ENCODE measurements at places on chromosomes 11 and 22.

DNA sequence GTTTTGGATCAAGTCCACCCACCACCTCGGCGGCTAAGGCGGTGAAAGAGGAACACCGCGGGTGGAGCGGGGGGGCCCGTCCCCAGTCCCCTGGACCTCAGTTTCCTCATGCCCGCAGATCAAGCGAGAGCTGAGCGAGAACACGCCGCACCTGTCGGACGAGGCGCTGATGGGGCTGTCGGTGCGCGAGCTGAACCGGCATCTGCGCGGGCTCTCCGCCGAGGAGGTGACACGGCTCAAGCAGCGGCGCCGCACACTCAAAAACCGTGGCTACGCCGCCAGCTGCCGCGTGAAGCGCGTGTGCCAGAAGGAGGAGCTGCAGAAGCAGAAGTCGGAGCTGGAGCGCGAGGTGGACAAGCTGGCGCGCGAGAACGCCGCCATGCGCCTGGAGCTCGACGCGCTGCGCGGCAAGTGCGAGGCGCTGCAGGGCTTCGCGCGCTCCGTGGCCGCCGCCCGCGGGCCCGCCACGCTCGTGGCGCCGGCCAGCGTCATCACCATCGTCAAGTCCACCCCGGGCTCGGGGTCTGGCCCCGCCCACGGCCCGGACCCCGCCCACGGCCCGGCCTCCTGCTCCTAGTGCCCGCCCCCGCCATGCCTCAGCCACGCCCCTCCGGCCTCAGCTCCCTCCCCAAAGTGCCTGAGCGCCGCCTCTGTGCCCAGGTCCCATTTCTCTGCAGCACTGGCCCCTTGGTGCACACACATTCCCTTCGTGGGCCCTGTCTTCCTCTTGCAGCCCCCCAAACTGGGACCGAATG is 12.7 kb downstream of the MAFF start:
- peak; percentile 75 for DNase-seq

DNA sequence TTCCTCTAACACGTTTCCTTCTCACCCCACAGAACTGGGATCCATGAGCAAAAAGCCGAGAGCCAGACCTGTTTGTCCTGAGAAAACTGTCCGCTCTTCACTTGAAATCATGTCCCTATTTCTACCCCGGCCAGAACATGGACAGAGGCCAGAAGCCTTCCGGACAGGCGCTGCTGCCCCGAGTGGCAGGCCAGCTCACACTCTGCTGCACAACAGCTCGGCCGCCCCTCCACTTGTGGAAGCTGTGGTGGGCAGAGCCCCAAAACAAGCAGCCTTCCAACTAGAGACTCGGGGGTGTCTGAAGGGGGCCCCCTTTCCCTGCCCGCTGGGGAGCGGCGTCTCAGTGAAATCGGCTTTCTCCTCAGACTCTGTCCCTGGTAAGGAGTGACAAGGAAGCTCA is 24.0 kb downstream of the CD5 start:
- DNase-seq = no peak

DNA sequence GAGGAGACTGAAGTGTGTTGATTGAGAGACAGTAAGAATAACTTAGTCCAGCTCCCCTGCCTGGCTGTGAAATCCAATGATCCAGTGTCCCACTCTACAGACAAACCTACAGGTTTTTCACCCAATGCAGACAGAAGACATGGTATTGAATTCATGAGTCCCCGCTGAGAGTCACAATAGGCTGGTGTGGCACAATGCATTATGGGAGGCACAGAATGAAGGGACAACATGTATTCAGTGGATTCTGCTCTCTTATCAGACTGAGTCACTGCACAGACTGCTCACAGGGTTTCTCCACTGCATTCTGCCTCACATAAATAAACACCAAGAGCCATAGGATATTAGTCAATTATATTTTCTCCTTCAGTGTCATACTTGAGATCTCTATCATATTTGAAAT is 55.2 kb upstream of the TOP3B start:
- DNase-seq = no peak

DNA sequence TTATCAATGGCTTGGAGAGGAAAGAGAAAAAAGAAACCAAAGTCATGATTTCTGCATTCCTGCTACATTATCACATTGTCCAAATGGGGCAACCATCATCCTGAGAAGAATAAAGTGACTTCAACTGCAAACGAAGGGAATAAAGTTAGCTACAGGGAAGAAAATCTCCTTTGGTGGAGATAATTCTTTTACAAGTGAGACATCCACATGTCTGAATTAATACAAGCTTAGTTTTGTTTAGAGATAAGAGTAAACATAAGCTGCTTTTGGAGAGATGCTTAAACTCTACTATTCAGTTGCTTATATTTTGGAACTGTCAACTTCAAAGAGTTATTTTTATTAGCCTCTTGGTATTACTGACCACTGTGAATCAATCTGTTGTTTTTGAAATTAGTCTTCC is at the start of gene OR52L1:
TSS of gene OR52L1 (minus strand) at position 101 of the 400 bp plus-strand sequence. CDS start at position 46, 55 bp downstream.
- DNase-seq = no peak

GRCh38 chr11:28343304-28344233 is 235.4 kb downstream of the METTL15 start:
- DNase-seq = no peak

GRCh38 chr11:23865341-23865975 is 631.4 kb upstream of the LUZP2 start:
- no peak for DNase-seq

DNA sequence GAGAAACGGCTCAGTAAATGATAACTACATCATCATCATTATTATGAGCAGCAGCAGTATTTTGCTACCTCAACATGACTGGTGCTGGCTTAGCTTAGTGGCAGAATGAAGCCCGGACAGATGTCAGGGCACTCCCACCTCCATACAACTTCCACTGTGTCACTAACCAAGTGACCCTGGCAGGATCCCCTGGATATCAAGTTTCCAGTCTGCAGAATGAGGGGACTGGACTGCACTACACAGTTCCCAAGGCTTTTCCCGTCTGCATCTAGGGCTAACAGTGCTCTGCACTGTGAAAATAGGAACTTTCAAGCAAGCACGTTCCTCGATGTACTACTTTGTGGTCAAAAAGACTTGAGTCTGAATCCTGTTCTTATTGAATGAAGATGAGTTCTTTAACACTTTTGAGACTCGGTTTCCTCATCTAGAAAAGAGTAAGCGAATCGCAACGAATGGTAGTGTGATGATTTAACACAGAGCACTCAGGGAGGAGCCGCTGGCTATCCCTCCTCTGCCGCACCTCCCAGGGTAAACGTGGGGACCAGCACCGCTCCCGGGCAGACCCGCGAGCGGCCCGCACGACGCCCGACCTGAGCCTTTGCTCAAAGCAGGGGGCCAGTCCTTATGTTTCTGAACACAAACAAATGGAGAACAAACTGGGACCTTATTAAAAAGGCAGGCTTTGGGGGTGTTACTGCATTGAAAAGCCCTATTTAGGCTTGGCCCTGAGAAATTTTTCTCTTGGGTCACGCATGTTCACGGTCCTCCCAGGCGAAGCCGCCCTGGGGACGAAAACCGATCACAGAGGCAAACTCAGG is 910 bp downstream of the CLTCL1 start:
- peak; percentile 14 for DNase-seq

DNA sequence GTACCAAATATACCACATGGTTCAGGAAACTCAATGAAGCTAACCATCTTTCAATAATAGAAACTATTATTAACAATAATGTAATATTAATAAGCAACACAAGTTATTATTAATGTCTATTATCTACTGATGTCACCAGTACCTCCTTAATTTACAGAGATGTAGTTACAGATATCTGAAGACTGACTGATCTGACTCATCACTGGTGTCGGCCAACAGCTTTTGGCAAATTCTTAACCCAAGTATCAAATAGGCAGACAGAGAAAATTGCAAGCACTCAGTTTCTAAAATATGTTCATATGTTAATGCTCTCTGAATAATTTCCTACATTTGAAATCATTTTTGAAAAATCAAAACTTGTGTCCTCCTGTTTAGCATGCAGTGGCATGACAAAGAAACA is 100.4 kb upstream of the DDI1 start:
- DNase-seq = no peak

DNA sequence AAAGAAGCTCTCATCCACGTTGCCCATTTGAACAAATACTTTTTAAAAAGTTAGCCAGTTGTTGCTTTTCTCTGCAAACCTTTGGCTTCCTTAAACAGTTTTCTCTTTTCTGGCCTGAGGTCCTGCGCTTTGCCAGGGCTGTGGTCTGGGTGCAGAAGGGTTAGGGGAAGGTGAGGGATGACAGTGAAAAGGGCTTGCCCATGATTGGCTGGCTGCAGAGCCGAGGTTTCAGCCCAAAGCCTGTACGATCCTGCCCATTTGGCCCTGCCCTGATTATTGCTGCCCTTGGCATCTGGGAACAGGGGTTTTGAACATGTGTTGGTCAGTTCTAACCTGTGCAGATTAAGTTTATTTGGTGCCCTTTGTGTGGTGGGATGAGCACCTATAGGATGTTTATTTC is 1.5 kb downstream of the INCENP start:
- no peak for DNase-seq

DNA sequence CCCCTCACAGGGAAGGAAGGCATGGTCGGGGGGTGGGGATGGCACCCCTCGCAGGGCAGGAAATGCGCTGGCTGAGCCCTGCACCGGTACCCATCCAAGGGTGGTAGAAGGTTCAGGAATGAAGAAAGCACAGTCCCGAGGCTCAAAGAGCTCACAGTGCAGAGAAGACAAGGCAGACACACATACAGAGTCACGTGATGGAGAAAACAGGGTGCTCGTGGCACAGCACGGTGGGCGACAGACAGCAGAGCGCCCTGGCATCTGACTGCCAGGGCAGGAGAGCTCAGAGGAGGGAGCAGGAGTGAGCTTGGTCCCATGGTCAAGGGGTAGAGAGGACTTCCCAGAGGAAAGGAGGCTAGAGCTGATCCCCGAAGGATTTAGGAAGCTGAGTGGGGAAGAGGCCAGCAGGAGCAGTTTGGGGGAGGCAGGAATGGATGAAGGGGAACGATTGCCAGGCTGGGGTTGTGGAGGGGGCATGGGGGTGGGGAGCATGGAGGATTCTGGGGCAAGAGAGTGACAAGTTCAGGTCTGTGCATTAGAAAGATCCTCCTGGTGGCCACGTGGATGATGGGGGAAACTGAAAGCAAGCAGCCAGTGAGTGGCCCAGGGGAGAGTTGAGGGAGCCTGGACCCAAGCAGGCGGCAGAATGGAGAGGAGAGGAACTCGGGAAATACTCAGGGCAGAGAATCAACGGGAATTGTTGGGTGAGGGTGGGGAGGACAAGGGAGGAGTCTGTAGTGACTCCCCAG is 43.9 kb downstream of the PDE2A start:
- DNase-seq = no peak
